ENCODE measurements at places on chromosomes 13 and 19.

DNA sequence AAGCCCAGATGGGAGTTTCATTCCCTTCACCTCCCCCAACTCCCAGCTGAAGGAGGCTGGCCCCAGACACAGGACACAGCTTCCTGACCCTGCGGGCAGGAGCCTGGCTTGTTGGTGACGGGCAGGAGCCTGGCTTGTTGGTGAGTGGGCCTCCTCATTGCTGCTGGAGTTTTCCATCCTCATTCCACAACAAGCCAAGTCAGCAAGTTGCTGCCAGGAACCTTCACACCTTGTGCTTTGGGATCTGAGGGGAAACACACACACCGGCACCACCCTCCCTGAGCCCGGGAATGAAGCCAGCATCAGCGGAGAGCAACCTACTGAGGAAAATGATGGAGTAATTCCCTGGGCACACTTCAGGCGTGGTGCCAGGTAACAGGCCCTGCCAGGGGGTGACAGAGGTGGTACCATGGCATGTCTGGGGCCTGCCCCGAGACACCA lies 74.9 kb downstream of the ALOX5AP start:
- no peak for DNase-seq

DNA sequence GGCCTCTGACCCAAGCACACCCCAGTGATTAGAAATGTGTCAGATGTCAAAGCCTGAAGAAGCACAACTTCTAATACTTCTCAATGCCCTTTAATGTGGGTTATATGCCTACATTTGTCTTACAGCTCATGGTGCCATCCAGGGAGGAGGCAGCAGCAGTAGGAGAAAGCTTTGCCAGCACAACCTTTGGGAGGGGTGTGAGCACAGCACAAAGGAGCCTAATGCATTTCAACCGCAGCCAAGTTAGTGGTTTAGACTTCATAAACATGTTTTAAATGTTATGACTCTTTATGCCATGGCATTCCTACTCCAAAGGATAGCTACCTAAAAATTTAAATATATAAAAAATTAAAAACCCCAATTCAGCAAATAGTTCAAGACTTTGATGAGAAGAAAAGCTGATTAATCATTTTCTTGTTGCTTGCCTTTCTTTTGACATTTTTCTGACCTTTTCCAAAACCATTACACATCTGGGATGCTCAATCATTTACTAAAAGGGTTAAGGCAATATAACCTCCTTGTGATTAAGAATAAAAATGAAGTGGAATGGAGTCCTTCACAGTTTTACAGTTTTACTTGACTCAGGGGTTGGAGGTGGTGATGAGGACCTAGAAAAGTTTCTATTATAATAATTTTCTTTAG lies 142.7 kb downstream of the DLEU7 start:
- no peak for DNase-seq

GRCh38 chr13:106514928-106515634 lies 20.4 kb downstream of the EFNB2 start:
- DNase-seq, result no peak

DNA sequence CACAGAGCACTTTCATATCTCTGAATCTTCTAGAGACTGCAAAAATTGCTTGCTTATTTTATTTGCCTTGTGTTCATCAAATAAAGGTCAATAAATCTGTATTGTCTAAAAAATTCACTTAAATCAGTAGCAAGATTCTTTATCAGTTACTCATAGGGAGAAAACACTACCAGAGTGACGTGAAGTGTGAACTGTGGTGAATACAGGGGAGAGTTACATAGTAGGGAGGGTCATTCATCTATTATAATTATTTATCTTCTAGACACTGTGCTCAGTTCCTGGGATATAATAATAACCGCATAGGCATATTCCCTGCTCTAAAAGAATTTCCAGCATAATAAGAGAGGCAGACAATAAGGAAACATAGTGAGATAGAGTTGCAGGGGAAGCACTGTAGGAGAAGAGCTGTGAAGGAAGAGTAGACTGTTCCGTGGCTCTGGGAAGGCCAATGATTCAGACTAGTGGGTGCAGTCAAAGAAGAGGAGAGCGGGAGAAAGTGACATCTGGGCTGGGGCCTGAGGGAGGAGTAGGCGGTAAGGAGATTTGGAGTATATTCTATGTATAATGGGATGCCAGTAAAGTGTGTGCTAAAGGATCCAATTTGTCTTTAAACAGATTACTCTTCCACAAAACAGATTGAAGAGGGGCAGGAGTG lies 84.0 kb upstream of the TDRD3 start:
- DNase-seq, result no peak

GRCh38 chr19:48362716-48363499 lies 832 bp downstream of the TMEM143 start:
- peak; percentile 88 for DNase-seq

- no peak for DNase-seq
Measured at GRCh38 chr13:32047088-32047487, 15.5 kb downstream of the FRY start.

- DNase-seq, result no peak
Measured at GRCh38 chr19:33365691-33366090, 7.8 kb upstream of the CEBPG start.

GRCh38 chr13:25372284-25373081 lies 709 bp downstream of the ATP8A2 start:
- no peak for DNase-seq

DNA sequence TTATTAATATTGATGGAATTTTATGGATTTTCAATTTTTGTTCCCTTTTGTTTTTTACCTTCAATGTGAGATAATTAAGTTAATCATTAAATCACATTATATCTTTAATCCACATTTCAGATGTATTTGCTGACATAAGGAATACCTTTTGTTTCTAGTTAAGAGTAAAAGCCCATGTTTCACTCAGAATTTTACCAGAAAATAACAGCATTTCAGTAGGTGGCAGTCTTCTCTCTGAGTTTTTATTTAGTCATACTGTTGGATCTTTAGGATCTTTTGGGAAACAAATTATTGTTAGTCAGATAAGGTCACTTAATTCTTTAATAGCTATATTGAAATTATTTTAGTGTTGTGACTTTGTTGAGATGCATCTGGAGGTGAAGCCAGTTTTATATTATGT lies 67.9 kb downstream of the NDFIP2 start:
- no peak for DNase-seq

DNA sequence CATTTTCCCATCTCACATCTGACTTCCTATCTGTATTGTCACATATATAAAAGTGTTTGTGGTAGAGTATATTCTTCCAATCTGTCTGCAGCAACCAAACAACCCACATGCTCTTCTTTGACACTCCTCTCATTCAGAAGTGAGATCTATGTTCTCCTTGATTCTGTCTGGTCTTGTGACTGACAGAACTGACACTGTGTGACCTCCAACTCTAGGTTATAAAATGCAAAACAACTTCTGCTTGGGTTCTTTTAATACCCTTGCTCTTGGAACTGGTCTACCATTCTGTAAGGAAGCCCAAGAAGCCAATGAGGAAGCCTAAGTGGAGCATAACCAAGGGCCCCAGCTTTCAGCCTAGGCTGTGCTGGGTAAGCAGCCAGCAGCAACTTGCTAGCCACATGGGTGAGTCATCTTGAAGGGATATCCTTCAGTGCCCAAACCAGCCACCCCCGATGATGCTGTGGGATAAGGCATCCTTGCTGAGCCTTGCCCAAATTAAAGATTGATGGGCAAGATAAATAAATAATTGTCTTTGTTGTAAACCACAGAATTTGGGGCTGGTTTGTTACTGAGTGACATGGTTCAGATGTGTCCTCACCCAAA lies 18.4 kb upstream of the ITM2B start:
- no peak for DNase-seq

DNA sequence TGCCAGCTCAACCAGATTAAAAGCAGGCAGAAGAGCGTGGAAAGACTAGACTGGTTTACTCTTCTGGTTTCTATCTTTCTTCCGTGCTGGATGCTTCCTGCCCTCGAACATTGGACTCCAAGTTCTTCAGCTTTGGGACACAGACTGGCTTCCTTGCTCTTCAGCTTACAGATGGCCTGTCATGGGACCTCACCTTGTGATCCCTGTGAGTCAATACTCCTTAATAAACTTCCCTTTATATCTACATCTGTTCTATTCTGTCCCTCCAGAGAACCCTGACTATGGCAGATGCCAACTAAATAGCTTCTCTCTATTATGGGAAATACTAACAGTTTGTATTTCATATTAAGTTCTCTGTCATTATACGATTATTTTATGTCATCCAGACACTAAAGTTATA lies 609.1 kb downstream of the LMO7 start:
- no peak for DNase-seq

All from T1000 (cell line).